Activated CD8-positive, alpha-beta memory T cell treated with anti-CD3 and anti-CD28 coated beads, Interleukin-2, amount 50 U/mL, for 4 hours (primary cell): ENCODE measurements at places on chromosomes 4 and X.

DNA sequence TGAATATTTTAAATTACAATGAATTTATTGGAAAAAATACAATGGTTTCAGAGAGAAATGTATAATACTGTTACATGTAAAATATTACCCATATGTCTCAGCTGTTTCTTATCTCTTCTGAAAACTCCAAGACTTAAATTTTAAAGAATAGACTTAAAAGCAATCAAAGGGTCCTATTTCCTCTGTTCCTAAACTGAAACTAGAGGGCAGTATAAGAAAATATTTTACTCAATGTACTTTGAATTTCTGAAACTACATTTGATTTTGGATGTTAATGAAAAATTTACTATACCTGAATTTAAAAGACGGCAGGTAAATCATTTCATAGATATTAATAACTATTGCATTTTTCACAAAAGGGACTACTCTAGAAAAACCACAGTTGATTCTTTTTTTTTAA is 200.2 kb downstream of the LRBA start:
- no peak for DNase-seq

- no peak for DNase-seq
Measured at GRCh38 chrX:23745786-23746185, 2.7 kb upstream of the ACOT9 start.

DNA sequence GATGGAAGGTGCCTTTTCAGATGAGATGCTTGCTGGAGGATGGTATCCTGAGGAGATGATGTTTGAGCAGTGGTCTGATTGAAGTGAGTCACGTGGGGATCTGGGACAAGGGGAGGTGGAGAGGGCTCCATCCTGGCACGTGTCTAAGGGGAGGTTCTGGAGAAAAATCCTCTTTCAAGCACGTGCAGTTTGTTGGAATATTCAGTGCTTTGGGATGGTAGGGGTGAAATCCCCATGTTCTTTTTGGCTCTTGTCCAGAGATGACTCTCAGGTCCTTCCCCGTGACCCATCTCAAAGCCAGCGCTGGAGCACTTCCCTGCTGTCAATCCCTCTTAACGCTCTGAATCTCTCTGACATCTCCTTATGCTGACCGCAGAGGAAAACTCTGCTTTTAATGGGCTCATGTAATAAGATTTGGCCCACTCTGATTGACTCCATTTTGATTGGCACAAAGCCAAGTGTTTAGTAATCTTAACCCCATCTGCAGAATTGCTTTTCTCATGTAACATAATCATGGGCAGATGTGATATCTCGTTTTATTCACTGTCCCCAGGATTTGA is 10.8 kb upstream of the KLKB1 start:
- no peak for DNase-seq

DNA sequence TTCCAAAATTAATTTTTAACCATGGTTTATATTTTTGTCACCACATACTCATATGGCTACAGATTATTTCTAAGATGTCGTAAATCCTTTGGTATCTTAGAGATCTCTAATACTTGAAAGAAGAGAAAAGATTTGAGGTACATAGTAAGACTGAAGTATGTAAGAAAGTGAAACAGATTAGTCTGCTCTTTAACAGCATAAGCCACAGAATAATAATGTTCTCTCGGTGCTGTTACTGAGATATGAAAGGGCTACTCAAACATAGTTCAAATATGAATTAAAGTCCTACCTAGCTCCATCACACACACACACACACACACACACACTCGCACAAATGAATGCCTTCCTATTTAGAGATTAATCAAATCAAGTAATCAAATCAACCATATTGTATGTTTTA is 274.1 kb upstream of the PCDH18 start:
- DNase-seq = no peak

- peak; percentile 49 for DNase-seq
Measured at GRCh38 chrX:101485212-101485949, at the start of gene ARMCX4. Gene ARMCX4 (plus strand): TSS chrX:101485456. CDS start chrX:101488590, 3,134 bp downstream.

DNA sequence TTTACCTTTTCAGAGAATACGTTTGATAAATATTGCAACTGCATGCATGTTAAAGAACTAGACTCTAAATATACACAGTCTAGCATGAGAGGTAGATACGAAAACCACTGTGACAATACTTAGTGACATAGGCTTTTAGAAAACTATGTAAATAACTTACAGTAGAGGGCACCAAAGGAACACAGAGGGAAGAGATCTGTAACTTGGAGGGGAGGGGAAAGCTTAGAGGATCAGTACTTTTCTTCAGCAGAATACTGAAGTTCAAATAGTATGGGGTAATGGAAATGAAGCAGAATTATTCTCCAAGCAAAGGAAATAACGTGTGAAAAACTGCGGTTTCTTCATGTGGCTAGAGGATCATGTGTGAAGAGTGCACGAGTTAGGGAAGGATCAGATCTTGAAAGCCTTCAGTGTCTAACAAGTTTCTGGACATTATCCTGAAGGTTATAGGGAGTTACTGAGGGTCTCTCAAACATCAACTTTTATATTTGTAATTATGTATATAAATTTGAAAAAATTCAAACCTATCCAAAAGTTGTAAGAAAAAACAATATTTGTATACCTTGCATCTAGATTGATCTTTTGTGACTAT is 264.3 kb downstream of the NPFFR2 start:
- DNase-seq = no peak

DNA sequence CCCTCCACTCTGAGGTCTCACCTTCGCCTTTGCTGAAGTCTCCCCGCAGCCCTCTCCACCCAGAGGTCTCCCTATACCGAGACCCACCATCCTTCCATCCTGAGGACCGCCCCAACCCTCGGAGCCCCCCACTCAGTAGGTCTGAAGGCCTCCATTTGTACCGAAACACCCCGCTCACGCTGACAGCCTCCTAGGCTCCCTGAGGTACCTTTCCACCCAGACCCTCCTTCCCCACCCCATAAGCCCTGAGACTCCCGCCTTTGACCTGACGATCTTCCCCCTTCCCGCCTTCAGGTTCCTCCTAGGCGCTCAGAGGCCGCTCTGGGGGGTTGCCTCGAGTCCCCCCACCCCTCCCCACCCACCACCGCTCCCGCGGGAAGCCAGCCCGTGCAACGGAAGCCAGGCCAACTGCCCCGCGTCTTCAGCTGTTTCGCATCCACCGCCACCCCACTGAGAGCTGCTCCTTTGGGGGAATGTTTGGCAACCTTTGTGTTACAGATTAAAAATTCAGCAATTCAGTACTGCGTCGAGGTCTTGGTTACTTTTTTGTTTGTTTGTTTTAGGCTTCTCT is 5.0 kb downstream of the SOD3 start:
- DNase-seq = no peak

- DNase-seq = no peak
Measured at GRCh38 chr4:32196950-32197688, 1477.0 kb downstream of the PCDH7 start.

DNA sequence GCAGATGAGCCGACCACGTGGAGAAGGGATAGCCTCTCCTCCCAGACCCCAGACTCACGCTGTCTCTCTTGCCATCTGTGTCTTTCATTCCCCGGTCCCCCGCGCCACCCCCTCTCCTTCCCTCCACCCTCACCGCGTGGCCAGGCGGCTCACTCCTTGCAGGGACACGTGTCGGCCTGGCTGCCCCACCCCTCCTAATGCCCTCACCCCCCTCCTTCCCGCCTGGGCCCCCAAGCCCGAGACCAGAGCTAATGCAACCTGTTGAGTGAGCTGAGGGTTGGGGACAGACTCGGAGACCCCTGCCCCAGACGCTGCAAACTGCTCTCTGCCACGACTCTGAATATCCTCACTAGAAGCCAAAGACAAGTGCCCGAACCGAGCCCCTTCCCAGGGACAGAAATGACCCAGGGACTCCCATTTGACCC is 1.8 kb downstream of the SLC38A5 start:
- peak; percentile 52 for DNase-seq

- no peak for DNase-seq
Measured at GRCh38 chrX:134782796-134783195, 124.5 kb upstream of the PLAC1 start.

DNA sequence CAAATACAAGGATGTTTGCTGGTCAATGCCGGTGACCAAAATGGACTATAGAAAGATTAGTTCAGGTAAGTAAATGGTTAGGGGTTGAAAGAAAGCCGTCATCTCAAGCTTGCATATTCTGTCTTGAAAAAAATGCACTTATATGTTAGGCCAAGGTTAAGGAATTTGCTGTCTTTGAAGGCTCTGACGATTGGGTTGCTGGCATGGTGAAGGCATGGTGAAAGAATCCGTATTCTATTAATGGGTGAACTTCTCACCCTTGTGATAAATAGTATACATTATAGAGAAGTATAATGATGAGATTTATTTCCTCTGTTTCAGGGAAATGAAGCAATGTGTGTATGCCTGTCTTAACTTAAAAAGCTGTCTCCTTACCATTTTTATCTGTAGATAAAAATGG is 132.6 kb downstream of the ADGRL3 start:
- no peak for DNase-seq

DNA sequence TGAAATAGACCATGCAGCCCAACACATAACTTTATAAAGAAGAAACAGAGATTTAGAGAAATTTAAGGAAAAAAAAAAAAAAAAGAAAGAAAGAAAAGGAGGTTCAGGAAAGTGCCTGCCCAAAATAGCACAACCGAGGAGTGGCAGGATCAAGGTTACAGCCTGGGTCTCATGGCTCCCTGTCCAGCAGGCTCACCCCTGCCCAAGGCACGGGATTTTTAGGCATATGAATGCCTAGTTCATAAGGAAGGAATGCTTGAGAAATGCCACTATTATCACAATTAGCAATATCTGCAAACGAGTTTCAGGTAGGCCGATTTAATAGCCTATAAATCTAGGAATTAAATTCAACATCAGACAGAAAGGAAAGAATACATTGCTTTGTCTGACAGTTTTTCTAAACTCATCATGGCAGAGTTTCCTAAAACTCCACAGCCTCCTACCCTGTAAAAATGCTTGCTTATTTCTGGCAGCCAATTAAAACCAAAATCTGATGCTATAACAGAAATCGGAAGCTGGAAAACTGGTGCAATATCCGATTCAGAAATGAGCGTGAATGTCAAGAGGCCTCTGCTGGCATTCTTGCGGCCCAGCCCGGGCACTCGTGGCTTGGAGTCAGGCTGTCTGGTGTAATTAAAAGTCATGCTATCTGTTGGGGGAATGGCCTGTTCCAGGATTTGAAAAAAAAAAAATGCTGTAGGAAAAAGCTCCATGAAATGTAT is 63.5 kb downstream of the GEMIN8 start:
- DNase-seq = no peak

GRCh38 chrX:9659571-9660195 is 106.0 kb downstream of the GPR143 start:
- DNase-seq = no peak

DNA sequence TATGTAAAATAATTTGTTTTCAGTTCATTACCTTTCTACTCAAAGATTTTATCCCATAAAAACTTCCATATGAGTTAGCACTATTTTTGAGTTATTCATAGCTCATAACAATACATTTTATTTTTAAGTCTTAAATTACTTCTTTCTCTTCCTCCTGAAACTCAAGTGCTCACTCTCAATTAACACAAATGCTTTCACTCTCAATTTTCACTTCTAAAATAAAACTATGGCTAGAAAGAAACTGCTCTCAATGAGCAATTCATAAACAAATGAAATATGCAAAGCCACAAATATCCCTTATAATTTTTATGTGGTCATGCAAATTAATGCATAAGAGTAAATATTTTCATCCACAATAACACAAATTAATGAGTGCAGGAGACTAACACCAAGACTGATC is 38.8 kb downstream of the MAML3 start:
- no peak for DNase-seq

GRCh38 chr4:144715230-144715629 is 69.3 kb downstream of the HHIP start:
- DNase-seq = no peak

- DNase-seq = no peak
Measured at GRCh38 chr4:88242144-88242543, 42.2 kb downstream of the PPM1K start.

DNA sequence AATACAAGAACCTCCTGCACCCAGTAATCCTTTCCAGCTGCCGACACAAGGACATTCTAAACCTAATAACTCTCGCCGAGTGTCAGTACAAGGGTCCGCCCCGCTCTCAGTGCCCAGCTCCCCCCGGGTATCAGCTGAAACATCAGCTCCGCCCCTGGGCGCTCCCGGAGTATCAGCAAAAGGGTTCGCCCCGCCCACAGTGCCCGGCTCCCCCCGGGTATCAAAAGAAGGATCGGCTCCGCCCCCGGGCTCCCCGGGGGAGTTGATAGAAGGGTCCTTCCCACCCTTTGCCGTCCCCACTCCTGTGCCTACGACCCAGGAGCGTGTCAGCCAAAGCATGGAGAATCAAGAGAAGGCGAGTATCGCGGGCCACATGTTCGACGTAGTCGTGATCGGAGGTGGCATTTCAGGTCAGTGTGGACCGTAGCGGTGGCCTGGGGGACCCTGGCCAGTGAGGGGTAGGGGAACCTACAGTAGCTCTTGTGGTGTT is at the start of gene MAOA:
Gene MAOA, plus strand, starts transcription at position 295 of the 490 bp plus-strand sequence. Its CDS starts 43 bp downstream, at position 338.
- DNase-seq = peak; percentile 42

- DNase-seq = no peak
Measured at GRCh38 chr4:17681281-17682221, 67.1 kb downstream of the MED28 start.

GRCh38 chr4:123825596-123826291 is 429.1 kb downstream of the SPRY1 start:
- DNase-seq = no peak

DNA sequence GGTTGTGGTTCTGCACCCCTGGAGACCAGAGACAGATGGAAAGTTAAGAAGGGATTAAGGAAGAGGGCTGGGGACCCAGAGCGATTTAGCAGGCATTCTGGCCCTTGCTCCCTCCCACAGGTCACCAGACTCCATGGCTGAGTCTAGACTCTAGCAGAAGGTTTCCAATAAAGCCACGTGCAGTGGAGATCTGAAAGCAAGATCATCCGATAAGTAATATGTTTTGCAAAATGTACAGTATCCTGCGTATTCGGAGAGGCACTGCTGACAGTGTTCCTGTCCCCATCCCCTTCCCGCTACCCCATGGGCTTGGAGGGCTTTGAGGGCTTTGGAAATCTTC is 531 bp upstream of the GPRIN3 start:
- no peak for DNase-seq

- no peak for DNase-seq
Measured at GRCh38 chr4:154471526-154472331, 19.9 kb downstream of the DCHS2 start.

GRCh38 chr4:139761461-139761860 is 95.8 kb downstream of the MGST2 start:
- no peak for DNase-seq

GRCh38 chr4:92305148-92305877 is 1.5 kb downstream of the GRID2 start:
- DNase-seq = no peak

DNA sequence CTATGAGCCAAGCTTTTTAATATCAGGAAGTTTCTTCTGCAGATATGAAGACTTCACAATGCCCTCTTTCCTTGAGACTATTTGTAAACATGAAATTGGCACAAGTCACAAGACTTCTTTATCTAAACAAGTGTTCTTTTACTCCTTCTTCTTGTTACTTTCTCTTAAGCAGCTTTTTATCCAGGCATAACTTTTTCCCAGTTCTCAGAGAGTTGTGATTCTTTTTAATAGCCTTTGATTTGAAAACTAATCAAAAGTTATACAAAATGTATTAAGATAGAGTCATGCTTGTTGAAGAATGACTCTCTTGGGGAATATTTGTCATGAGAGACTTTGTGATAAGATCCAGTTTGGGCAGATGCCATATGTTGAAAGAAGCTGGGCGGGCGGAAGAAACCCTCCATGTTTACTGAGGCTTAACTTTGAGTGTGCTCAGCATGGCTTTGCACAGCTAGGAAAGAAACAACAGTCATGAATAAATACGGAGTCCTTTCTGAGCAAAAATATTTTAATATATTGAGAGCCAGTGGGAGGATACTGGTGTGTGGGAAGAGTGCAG is 39.3 kb downstream of the SYTL5 start:
- no peak for DNase-seq
